ENCODE measurements at places on chromosomes 7 and 10.

DNA sequence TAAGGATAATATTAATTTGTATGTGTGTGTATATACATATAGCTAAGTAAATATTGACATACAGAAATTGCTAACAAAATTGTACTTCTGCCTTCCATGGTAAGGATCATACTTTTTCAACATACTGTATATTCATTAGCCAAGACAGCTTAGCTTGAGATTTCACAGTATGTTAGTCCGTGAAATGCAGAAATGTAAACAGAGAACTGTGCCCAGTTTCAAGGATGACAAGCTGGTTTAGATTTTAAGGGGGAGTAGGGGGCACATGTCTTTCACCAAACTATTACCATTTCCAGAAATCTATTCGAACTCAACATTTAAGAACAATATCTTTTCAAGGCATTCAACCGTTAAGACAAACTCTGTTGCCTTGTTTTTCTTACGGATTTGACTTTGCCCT, 182.2 kb downstream of the SORCS1 start:
- DNase-seq: no peak

DNA sequence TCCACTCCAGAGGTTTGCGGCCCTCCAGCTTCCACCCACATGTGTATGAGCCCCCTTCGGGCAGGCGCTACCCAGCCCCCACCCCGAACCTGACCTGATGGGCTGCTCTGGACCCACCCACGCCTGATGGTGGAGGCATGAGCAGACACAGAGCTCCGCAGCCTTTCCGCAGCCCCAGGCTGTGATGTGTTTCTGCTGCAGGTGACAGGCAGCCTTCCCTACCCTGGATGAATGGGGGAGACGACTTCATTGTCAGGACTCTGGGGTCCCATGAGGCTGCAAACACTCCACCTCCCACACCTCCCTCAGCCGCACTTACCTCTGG, 61.2 kb downstream of the OAT start:
- no peak for DNase-seq

- no peak for DNase-seq
These were observed 148.4 kb downstream of the SEMA3D start for GRCh38 chr7:85038466-85038865.

- peak; percentile 80 for DNase-seq
These were observed 1.8 kb downstream of the C10orf95 start for GRCh38 chr10:102449321-102450123.

GRCh38 chr7:37633048-37633447, 50.5 kb upstream of the GPR141 start:
- DNase-seq: no peak

- no peak for DNase-seq
These were observed 24.5 kb upstream of the KLF14 start for GRCh38 chr7:130758429-130759056.

All from stimulated activated CD4-positive, alpha-beta T cell treated with anti-CD3 and anti-CD28 coated beads, TNF-alpha, amount 100 ng/mL, for 48 hours (primary cell).